ENCODE measurements at places on chromosomes 2 and 18. TPM values are rescaled to one million over a fixed set of nuclear protein-coding genes. Genes with fewer than 3 reads are reported as not detected.

GRCh38 chr2:118582058-118582457, 265.4 kb downstream of the EN1 start:
- no peak for DNase-seq

DNA sequence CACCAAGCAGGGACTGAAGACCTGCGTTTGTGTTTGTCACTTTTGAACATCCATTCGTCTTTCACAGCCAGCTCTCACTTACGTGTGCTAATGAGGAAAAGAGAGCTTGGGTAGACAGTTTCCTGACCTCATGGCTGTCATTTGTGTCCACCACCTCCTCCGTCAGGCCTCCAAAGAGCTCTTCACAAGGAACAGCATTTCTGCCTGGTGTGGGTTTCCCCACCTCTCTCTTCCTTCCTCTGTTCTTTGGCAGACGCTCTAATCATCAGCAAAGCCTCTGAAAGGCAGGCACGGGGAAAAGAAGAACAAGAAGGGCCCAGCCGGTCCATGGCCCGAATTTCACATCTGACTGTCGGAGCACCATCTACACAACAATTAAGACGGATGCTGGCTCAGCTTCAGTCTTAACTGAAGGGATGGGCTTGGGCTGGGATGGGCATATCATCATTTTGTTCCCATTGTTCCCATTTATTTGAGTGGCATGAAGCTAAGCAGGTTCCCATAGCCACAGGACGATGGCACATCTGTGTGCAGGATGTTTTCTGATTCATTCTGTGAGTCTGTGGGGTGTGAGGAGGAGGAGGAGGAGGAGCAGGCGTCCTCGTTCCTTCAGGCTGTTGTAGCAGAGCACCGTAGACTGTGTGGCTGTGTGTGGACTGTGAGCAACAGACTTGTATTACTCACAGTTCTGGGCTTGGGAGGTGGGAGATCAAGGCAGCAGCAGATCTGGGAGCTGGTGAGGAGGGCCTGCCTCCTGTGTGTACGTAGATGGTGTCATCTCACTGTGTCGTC, 66.4 kb downstream of the TSHZ1 start:
- DNase-seq, result peak; percentile 12

GRCh38 chr2:127361929-127362885, 25.6 kb downstream of the MAP3K2 start:
- no peak for DNase-seq

- DNase-seq, result peak; percentile 91
Measured at GRCh38 chr2:25309402-25309801, 32.3 kb downstream of the DNMT3A start.

DNA sequence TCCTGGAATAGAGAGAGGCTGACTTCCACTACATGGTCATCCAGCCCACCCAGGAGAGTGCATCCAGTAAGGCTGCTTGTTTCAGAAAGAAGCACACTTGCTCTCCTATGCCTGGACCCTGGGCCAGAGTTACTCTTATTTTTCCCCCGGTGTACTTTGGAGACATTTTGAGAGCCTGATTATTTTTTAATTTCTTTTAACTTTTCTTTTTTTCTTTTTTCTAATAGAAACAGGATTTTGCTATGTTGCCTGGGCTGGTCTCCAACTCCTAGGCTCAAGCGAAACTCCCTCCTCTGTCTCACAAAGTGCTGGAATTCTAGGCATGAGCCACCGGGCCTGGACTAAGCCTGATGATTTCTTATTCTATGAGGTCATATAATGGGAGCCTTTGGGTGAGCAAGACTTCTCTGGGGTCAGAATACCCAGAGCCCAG, 62.2 kb downstream of the RPL37A start:
- DNase-seq, result no peak

The POMC gene
- 8.5 TPM for polyA plus RNA-seq

GRCh38 chr2:240655931-240656886, 26.5 kb downstream of the AQP12B start:
- no peak for DNase-seq

The RGPD4 gene
- not detected for polyA plus RNA-seq

- no peak for DNase-seq
Measured at GRCh38 chr2:234453216-234453615, 43.7 kb downstream of the ARL4C start.

GRCh38 chr2:84231478-84231877, 227.6 kb downstream of the SUCLG1 start:
- no peak for DNase-seq

GRCh38 chr2:99572373-99573164, 82.8 kb upstream of the REV1 start:
- peak; percentile 21 for DNase-seq

The DYNAP gene
- polyA plus RNA-seq, result 0.13 TPM

The ELMOD3 gene
- 8.6 TPM for polyA plus RNA-seq

GRCh38 chr2:97675430-97676113, 6.1 kb downstream of the C2orf92 start:
- no peak for DNase-seq

DNA sequence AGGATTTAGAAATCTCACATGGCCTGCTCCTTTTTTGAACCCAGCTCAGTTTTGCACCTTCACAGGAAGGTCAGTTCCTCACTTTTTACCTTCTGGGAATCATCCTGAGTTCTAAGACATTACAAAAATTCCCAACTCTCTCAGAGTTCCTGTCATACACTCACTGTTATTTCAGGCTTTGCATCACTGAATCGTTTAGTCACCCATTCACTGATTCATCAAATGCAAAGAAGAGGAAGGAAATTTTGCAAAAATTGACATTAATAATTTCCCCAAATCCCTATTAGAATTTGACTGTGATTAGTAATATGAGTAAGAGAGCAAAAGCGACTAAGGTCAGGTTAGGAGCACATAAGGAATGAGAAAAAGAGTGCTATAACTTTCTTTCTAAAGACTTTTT, 197.5 kb downstream of the PDE1A start:
- no peak for DNase-seq

DNA sequence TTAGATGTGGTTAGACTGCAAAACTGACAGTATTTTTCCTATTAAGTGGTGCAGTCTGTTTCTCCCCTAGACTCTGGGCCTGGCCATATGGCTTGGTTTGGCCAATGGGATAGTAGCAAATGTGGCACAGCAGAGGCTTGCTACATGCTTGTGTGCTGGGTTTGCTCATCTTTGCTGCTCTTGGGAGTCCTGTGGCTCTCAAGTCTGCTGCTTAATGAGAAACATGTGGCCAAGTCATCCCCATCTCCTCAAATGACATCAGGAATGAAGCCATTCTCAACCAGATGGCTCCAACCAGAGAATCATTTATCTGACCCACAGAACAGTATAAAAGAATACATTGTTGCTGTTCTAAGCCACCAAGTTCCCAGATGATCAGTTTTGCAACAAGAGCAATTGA, 57.1 kb upstream of the PAX3 start:
- no peak for DNase-seq

- DNase-seq, result no peak
Measured at GRCh38 chr2:109411640-109412325, 202.0 kb downstream of the SEPTIN10 start.

GRCh38 chr2:2061091-2061696, 269.9 kb downstream of the MYT1L start:
- no peak for DNase-seq

The GALR1 gene
- polyA plus RNA-seq, result 0.32 TPM

DNA sequence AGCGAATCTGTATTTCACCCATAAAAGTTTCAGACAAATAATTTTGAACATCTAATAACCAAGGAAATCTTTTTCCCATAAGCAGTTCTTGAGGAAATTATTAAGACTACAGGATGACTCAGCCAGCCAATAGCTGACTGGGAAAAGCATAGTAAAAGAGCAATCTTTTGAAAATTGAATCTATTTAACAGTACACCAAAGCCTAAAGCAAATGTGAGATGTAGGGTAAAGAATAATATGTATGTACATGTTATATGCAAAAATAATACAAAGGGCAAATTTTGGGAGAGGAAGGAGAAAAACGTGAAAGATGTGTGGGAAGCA, 12.6 kb upstream of the KDSR start:
- DNase-seq, result no peak

GRCh38 chr2:197940382-197940781, 136.0 kb downstream of the PLCL1 start:
- no peak for DNase-seq

The GTF2A1L gene
- 0.65 TPM for polyA plus RNA-seq

DNA sequence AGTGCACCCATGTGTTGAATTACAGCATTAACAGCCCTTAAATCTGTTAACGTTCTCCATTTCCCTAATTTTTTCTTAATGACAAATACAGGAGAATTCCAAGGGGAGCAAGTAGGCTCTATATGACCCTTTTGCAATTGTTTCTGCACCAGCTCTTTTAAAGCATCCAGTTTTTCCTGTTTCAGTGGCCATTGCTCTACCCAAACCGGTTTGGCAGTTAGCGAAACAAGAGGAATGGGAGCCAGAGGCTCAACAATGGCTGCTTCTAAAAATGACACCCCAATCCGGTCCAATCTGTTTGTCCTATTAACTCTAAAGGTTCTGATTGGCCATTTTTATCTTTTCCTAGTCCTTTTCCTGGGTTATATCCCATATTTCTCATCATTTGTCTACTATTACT, 15.1 kb upstream of the SUCLG1 start:
- DNase-seq, result no peak

- no peak for DNase-seq
Measured at GRCh38 chr2:12436935-12437561, 279.7 kb upstream of the TRIB2 start.

The EPB41L3 gene
- 8.0 TPM for polyA plus RNA-seq

The CHRNG gene
- not detected for polyA plus RNA-seq

The UPP2 gene
- polyA plus RNA-seq, result not detected

The EVA1A gene
- polyA plus RNA-seq, result 5.0 TPM

The SERPINB13 gene
- polyA plus RNA-seq, result not detected

The CCDC85A gene
- polyA plus RNA-seq, result 0.17 TPM

DNA sequence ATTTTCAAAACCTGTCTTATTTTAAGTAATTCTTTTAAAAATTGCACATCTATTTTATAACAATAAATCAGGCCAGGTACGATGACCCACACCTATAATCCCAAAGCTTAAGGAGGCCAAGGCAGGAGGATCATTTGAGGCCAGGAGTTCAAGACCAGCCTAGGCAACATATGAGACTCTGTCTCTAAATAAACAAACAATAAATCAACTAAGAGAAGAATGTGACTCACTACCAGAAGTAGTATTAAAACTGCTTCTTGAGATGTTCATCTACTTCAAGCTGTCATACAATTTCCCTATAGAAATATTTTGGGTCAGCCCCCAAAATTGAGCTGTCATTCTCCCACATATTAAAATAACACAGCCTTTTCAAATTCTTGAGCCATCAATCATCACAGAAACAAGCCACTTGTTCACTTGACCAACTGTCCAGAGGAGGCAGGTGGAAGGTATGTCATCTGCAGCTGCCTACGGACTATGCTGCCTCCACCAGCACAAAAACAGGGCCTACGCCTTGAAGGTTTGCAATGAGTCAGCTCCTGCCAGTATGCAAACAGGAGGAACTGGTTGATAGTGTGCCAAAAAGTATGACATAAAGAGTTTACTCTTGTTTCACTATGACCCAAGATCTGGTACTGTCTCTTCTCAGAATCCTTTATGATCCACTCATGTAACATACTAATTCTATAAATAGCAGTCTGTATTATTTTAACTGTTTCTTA, 33.6 kb downstream of the KIDINS220 start:
- DNase-seq, result no peak

- no peak for DNase-seq
Measured at GRCh38 chr2:62732262-62732777, 26.8 kb downstream of the EHBP1 start.

GRCh38 chr2:188292348-188293239, 920 bp downstream of the GULP1 start:
- DNase-seq, result peak; percentile 90

GRCh38 chr2:201262718-201263117, 2.4 kb downstream of the CASP8 start:
- no peak for DNase-seq

DNA sequence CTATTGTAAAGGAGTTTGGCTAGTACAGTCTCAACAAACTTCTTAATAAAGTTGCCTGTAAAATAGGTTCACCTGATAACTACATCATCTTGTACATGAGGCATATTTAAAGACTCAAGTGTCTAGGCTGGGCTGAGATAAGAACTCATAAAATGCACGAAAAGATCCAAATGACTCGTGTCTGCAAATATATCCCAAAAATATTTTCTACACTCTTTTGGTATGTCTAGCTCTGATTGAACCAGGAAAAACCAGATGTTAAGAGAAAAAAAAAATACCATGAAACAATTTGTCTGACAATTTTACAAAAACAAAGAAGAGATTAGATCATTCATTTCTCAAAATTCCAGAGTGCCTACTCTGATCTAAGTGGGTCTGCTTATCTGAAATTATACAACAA, 166.9 kb upstream of the OSR1 start:
- DNase-seq, result no peak

The IL37 gene
- polyA plus RNA-seq, result not detected

The LIMS4 gene
- 0.19 TPM for polyA plus RNA-seq

Measured in GM23338 (cell line).